ENCODE measurements at places on chromosomes 7 and 10.

DNA sequence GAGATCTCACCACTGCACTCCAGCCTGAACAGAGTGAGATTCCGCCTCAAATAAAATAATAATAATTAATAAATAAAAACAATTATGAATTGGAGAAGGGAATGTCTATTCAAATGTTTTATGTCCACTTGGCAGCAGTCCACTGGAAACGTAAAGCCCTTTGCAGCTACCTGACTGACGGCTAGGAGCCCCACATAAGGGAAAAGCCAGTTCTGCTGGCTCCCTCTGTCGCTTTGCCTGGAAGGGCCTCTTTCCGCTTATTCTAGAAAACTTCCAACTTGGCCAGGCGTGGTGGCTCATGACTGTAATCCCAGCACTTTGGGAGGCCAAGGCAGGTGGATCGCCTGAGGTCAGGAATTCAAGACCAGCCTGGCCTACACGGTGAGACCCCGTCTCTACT lies 6.1 kb upstream of the TNS3 start:
- no peak for DNase-seq

- no peak for DNase-seq
Observed at GRCh38 chr7:31146030-31146429, 93.9 kb downstream of the ADCYAP1R1 start.

- DNase-seq: no peak
Observed at GRCh38 chr7:51224811-51225595, 91.6 kb downstream of the COBL start.

DNA sequence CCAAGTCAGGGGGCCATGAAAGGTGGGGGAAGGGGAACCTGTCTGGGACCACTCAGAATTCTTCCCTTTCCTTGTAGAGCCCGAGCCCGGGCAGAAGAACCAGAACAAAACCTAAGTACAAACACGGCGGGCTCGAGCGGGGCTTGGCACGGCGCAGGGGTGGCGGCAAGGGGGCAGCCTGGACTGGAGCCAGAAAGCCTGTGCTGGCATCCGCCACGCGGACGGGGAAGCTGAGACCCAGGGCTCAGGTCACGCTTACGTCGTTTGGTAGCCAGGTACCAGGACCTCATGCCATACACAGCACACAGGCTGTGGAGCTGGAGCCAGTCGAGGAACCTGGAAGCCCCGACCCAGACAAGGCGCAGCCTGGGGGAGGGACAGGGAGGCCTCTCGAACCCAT lies 6.6 kb upstream of the GPER1 start:
- no peak for DNase-seq

DNA sequence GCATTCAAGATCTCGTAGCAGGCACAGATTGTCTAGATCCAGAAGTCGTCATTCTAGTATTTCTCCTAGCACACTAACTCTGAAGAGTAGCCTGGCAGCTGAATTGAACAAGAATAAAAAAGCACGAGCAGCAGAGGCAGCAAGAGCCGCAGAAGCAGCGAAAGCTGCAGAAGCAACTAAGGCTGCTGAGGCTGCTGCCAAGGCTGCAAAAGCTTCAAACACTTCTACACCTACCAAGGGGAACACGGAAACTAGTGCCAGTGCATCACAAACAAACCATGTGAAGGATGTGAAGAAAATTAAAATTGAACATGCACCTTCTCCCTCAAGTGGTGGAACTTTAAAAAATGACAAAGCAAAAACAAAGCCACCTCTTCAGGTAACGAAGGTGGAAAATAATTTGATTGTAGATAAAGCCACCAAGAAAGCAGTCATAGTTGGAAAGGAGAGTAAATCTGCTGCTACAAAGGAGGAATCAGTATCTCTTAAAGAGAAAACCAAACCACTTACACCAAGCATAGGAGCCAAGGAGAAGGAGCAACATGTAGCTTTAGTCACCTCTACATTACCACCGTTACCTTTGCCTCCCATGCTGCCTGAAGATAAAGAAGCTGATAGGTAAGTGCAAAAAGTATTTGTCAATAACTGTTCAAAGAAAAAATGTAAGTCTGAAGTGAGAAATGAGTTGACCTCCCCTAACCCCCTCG lies 37.7 kb downstream of the CDK13 start:
- DNase-seq: no peak

- DNase-seq: peak; percentile 91
Observed at GRCh38 chr7:27165089-27165995, at the start of gene HOXA9. Gene HOXA9 (minus strand): TSS chr7:27165537. CDS start chr7:27165457, 80 bp downstream.

DNA sequence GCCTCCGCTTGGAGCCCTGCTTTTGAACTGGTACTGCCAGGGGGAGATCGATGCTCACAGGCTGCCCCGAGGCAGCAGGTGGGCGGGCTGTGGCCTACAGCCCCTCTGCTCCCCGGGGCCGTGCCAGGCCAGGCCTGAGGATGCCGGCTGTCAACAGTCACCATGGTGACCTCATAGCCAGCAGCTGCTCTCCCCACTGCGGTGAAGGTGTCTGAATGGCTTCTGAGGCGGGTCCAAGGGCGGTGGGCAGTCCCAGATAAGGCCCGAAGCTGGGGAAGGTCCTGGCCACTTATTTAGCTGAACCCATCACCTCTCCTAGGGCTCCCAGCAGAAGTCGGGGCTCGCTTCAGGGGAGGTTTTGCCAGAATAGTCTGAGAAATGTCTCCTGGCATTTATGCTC lies 179.3 kb downstream of the ARHGAP12 start:
- no peak for DNase-seq

DNA sequence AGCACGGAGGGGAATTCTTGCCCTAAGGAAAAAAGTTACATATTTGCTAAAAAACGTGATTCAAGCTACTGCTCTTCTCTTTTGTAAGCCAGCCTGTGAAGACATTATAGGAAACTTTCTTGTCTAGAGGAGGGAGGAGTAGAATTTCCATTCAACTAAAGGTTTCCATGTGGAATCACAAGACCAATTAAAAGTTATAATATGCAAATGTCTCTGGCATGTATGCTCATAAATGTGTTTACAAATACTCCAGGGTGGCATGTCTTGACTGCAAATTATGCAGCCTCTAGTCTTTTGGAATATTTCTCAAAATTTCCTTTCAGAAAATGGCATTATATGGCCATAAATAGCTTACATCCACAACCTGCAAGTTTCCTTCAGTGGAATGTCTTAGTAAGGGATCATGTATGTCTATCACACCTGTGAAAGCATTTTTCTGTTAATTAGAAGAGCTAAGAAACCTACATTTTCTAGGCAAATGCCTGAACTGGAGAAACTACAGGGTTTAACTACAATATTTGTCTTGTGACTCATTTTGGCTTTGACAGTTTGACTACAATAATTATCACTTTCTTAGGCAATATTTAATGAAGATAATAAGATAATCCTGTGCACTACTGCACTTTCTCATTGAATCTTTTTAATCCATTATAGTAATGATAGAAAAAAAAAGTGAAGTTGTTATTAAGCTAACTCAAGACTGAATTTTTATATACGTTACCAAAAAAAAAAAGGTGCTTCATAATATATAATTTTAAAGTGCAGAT lies 111.1 kb upstream of the C10orf90 start:
- DNase-seq: no peak

- no peak for DNase-seq
Observed at GRCh38 chr10:18155321-18155720, 15.1 kb downstream of the CACNB2 start.

GRCh38 chr7:55150709-55151451 lies 132.1 kb downstream of the EGFR start:
- no peak for DNase-seq

- no peak for DNase-seq
Observed at GRCh38 chr10:119119400-119119799, 15.5 kb downstream of the DENND10 start.

- no peak for DNase-seq
Observed at GRCh38 chr10:99875473-99875872, 93.0 kb downstream of the ABCC2 start.

DNA sequence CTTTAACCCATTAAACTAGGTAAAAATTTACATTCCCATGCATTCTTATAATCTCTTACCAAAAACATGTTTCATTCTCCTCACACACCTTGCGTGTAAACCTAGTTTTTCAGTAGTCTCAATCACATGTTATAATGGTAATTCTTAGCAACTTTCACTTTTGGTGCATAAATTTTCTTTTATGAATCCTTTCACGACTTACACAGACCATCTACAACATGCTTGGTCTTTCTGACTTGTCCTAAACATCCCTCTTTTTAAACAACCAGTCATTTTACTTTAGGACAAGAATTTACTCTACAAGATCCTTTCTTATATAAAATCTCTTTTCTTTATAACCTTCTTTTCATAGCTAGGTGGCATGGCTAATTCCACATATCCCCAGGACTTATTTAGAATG lies 25.8 kb downstream of the FBXL13 start:
- no peak for DNase-seq

GRCh38 chr10:88417387-88418030 lies 165.6 kb downstream of the RNLS start:
- DNase-seq: peak; percentile 62

DNA sequence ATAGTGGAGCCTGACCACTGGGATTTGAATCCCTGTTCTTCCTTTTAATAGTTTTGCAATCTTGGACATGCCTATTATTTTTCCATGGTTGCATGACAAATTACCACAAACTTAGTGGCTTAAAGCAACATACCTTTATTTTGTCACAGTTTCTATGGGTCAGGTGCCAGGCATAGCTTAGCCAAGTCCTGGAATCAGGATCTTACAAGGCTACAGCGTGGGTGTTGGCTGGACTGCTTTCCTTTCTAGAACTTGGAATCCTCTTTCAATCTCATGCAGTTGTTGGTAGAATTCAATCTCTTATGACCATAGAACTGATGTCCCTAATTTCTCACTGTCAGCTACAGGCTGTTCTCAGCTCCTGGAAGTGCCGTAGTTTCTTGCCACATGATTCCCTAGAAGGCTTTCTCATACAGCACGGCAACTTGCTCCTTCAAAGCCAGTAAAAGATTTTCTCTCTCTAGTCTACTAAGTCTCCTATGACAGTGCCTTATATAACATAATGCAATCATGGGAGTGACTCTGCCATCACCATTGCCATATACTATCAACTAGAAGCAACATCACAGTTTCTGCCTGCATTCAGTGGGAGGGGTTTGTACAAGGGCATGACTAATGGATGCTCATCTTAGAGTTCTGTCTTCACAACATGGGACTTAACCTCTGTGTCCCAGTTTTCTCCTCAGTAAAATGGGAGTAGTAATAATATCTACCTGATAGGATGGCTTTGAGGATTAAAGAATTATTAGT lies 243.4 kb upstream of the FZD1 start:
- no peak for DNase-seq

GRCh38 chr10:78861529-78862327 lies 207.0 kb upstream of the ZMIZ1 start:
- no peak for DNase-seq

- no peak for DNase-seq
Observed at GRCh38 chr7:112080978-112081377, 125.2 kb downstream of the DOCK4 start.

- no peak for DNase-seq
Observed at GRCh38 chr7:20267482-20267881, 50.3 kb upstream of the MACC1 start.

- DNase-seq: no peak
Observed at GRCh38 chr7:82985144-82985802, 177.4 kb downstream of the PCLO start.

- no peak for DNase-seq
Observed at GRCh38 chr7:101910991-101911799, 93.8 kb downstream of the CUX1 start.

All from HAP-1 (cell line).